ENCODE measurements at places on chromosomes 6 and 20.

- ATAC-seq: no peak
These were observed 94.1 kb downstream of the CDH22 start for GRCh38 chr20:46213946-46214823.

DNA sequence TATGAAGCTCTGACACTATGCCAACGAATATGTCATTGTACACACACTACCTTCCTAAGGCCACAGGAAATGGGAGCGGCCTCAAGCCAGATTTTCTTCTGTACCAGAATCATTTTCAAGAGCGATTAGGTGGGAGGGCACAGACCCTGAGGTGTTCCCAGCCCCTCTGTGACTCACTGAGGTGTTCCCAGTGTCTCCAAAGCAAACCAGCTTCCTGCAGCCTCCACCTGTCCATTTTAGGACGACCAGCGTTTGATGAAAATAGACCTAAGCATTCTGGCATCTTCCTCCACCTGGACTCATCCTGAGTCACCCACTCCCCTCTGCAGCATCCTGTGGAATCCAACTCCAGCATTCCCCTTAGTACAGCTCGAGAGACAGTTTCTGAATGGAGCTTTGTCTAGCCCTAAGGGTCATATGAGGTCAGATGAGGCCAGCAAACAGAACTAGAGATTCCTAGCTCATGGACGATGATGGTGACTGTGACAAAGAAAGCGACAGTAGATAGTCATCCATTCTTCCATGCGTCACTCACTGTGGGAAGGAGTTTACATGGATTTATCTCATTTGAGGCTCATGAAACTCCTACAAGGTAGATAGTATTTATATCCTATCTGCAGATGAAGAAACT is 203.4 kb downstream of the PTPRT start:
- no peak for ATAC-seq

GRCh38 chr6:26187981-26188635 is 100.9 kb downstream of the HFE start:
- ATAC-seq: peak; percentile 9

DNA sequence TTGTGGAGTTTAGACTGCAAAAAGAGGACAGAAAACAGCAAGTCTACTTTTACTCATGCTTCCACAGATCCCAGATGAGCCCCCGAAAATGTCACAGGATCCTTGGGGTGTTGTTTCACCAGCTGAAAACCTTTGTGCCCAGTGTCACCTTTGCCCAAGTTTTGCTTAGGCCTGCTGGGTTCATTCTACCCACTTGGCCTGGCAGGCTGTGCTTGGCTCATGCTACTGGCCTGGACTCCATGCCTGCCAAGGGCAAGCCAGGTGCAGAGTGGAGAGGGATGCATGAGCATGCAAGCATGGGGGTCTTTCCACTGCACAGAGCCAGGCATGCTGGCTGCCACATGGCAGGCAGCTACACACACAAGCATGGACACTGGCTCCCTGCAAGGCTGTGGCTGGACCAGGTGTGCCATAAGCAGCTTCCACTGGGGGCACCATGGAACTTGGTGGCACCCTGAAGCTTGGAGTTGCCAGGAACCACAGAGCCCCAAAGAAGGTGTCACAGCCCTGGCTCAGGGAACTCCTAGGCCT is 1082.0 kb downstream of the KHDRBS2 start:
- no peak for ATAC-seq

- no peak for ATAC-seq
These were observed 742.4 kb upstream of the FLRT3 start for GRCh38 chr20:15079594-15080340.

DNA sequence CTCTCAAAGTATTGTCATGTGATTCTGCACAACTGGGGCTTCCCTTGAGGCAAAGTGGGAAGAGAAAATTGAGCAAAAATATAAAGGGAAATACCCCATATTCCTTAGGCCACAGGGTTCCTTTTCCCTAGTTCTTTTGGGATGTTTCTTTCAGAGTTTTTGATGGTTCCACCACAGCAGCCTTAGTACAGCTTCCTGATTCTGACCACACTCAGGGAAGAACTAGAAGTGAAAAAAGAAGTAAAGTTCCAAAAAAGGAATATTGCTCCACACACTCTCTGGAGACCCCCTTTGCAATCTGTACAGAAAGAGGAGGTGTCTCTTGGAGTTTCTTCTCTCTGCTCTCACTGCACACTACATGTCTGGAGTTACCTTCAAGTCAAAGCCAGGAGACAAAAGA is 27.9 kb upstream of the HLA-DQA2 start:
- ATAC-seq: no peak

GRCh38 chr6:142307963-142308748 is 6.3 kb downstream of the ADGRG6 start:
- peak; percentile 11 for ATAC-seq

- no peak for ATAC-seq
These were observed 8.6 kb downstream of the MAN1A1 start for GRCh38 chr6:119340796-119341487.

- ATAC-seq: no peak
These were observed 185.9 kb downstream of the TRIM27 start for GRCh38 chr6:28737750-28738395.

GRCh38 chr20:23106271-23106851 is 20.2 kb upstream of the CD93 start:
- ATAC-seq: no peak

- ATAC-seq: peak; percentile 61
These were observed 138.9 kb downstream of the TBX18 start for GRCh38 chr6:84625506-84625905.

DNA sequence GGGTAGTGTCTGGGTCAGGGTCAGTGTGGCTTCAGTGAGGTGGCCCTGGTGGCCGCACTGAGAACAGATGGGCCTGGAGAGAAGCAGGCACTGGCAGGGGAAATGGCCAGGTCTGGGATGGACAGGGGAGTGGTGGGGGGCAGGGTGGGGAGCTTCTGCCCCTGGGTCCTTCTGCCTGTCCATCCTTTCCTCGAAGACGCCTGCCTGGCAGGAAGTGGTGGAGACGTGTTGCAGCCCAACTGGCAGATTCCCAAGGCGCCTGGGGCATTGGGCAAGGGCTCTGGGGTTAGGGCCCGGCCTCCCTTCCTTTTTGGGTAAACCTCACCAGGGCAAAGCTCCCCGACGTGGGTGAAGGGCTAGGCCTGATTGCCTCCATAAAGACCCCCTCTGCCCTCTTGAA is 10.4 kb downstream of the SRC start:
- peak; percentile 23 for ATAC-seq

GRCh38 chr6:19731282-19731681 is 105.9 kb upstream of the ID4 start:
- ATAC-seq: peak; percentile 99

DNA sequence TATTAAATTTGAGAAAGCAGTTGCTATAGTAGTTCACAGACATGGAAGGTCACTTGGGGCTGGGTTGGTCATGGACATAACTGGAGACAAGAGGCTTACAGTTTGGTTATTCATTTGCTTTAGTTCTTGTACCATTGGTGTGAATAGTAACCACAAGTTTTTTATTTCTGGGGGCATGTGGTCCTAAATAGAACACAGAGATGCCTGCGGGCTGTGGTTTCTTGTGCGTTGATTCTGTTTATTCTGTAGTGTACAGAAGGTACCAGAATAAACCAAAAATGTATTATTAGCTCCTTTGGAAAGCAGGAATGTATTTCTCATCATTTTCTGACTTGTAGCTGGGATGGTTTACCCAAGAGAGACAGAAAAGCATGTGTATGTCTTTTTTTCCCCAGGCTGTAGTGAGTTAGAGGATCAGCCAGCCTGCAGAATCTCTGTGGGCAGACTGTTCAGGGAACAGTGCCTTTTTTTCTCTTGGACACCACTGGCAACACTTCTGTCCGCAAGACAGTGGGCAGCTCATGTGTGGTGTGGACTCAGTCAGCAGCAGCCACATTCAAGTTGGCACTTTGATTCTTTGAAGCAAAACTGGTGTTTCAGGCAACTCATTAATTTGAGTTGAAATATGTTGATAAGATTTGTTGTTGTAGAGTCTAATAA is 122.1 kb downstream of the LRRC1 start:
- ATAC-seq: no peak

- ATAC-seq: no peak
These were observed 650.4 kb downstream of the RFPL4B start for GRCh38 chr6:112997421-112998085.

DNA sequence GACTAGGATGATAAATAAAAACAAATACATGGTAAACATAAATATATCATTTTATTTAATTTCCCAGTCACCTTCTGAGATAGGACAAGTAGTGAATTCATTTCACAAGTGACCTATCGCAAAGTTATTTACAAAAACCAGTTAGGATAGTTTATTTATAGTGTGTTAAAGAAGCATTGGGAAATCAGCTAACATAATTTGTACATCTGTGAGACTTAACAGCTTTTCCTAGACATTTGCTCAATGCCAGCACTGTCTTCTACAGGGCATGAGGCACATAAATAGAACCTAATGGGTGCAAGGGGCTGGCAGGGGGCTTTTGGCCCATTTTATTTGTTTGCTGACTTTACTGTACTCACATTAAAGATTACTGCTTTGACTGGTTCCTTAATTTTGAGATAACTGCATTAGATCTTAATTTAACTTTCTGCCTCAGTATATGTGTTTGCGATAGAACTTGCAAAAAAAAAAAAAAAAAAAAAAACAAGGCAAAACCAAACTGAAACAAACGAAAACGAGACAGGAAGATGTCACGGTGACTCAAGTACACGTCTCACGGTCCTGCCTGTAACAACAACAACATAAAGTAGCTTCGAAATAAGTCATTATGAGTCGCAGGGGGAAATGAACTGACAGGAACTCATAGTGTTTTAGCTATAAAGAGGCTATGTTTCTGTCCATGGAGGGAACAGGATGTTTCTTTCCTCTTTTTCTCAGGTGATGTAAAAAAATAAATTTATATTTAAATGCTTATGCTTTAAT is 133.7 kb upstream of the GMDS start:
- 0 out of 3 replicates have a peak, but pooled peaks have one; percentile 38 for ATAC-seq

Data from SK-N-SH treated with all-trans-retinoic acid at 6 μM for 48 hours (cell line).